ENCODE measurements at places on chromosomes 7 and 10. TPM values are rescaled to one million over a fixed set of nuclear protein-coding genes. Genes with fewer than 3 reads are reported as not detected.

Gene ANKRD61
- 0.84 TPM for total RNA-seq

Gene CCDC146
- 0.32 TPM for total RNA-seq

Gene IL2RA
- not detected for total RNA-seq

Gene LHFPL3
- total RNA-seq: not detected

Gene WDR86
- total RNA-seq: 0.11 TPM
